Stimulated activated CD8-positive, alpha-beta memory T cell treated with anti-CD3 and anti-CD28 coated beads, Interleukin-2, amount 100 ng/mL, for 1 hour (primary cell): ENCODE measurements at places on chromosomes 2 and 18.

- DNase-seq, result no peak
Measured at GRCh38 chr18:36766836-36767235, 62.0 kb downstream of the TPGS2 start.

DNA sequence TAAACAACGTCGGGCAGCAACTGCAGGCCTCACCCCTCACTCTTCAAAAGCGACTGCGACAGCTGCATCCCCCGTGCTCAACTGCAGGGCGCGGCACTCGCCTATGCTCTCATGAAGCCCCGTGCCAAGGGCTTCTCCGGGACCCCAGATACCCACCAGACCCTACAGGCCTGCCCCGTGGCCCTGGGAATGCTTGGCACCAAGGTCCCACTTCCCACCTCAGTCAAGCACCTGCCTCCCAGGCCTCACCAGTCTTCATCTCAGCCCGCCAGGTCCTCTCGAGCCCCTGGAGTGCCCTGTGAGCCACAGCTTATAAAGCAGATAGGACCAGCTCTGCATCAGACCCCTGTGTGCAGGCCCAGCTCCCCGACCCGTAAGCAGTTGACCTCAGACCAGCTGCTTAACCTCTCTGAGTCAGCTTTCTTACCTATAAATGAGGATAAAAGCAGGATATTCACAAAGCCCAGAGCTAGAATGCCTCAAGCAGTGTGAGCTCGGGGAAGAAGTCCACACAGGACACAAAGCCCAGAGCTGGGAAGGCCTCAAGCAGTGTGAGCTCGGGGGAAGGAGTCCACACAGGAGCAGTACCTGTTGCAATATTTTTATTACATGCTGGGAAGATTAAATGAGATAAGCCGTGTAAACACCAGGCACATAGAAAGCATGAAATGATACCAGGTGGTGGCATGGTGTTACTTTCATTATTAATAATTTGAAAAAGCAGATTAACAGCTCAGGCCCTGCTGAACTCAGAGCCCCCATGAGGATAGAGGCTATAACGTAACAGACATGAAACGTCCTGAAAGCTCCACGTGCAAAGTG lies 96.9 kb downstream of the HDAC4 start:
- DNase-seq, result no peak

DNA sequence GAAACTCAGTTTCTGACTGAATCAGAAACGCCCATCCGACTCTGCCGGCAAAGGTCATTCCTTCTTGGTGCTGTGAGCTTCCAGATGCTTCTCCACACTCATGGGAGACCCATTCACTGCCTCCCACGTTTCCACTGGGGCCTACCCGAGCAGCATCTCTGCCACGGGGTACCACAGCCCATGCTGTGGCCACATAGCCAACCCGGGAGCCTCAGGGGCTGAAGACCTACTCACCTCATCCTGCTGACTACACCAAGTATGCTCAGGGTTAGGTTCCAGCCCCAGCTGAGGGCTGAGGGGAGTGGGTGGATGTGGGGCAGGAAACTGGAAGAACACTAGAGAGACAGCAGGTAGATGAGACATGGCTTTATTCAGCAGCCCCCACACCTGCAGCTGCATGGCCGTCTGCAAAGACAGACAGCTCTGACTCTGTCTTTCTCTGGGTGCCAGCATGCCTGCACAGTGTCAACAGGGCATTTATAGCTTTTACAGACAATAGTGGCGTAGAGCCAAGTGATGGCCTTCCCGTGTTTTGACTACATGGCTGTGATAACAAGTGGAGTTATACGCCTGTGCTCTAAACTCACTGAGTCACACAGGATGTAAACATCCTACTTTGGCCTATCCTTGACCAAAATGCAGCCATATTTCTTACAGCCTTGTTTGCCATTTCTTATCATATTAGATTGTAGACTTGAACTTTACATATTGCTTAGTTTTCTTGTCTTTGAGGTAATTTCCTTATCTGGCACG lies 16.5 kb upstream of the KLHL23 start:
- DNase-seq, result no peak

DNA sequence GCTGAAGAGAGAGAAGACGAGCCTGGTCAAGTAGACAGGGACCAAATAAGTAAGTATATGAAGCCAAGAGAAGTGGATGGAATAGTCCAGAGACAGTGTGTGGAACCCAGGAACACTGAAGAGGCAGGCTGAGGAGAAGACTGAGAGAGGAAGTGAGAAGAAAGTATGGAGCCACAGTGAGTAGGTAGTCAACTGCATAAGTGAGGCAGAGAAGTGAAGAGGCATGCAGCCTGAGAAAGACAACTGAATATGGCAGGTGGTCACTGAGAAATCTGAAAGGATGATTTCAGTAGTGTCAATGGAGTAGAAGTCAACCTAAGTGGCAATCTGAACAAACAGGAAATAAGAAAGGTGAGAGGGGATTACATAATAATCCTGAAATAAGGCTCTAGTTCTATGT lies 55.4 kb downstream of the CWC22 start:
- no peak for DNase-seq

DNA sequence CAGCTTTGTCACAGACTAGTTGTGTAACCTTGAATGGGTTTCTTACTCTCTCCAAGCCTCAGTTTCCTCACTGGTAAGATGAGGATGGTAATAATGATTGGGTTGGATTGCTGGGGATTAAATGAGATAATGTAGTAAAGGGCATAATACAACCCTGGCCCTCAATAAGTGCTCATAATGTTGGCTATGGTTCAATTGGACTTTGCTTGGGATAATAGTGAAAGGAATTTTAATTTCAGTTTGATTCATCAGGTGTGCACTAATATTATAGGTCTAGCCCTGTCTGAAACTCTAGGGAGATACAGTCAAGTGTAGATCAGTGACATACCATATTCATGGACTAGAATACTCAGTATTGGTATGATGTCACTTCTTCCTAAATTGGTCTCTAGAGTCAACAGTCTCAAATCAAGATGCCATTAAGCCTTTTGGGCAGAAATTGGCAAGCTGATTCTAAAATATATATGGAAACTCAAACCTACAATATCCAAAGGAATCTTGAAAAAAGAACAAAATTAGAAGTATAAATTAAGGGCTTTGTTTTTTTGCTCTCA lies 161.4 kb downstream of the SMAD7 start:
- DNase-seq, result no peak

DNA sequence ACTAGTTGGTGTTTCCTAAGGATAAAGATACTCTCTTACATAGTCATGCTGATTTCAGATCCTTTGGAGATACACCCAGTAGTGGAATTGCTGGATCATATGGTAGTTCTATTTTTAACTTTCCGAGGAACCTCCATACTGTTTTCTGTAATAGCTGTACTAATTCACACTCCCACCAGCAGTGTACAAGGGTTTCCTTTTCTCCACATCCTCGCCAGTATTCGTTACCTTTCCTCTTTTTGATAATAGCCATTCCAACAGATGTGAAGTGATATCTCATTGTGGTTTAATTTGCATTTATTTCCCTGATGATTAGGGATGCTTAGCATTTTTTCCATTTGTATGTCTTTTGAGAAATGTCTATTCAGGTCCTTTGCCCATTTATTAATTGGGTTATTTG lies 34.0 kb downstream of the ACTR2 start:
- DNase-seq, result no peak

GRCh38 chr2:216735086-216735485 lies 39.7 kb upstream of the IGFBP5 start:
- DNase-seq, result no peak

GRCh38 chr18:32472841-32473240 lies 2.2 kb upstream of the GAREM1 start:
- DNase-seq, result no peak

GRCh38 chr2:208370881-208371633 lies 35.5 kb upstream of the PTH2R start:
- no peak for DNase-seq

DNA sequence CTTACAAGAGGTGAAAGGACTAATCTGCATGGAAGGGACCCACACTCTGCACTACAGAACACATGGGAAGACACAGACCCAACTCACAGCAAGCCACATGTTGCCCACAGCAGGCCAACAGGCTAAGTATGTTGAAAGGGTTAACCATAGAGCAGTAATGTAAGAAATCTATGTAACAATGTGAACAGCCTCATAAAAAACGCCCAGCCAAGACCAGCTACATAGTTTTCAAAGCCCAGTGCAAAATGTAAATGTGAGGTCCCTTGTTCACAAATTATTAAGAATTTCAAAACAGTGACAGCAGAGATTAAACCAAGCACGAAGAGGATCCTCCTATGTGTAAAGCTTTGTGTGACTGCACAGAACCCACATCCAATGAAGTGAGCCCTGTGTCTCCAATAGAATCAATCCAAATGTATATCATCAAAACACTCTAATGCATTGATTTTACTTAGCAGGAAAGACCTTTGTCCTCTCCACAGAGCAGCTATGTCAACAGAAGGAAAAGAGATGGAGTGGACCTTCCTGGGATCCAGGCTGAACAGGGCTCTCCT lies 210.1 kb downstream of the AGPS start:
- DNase-seq, result no peak

DNA sequence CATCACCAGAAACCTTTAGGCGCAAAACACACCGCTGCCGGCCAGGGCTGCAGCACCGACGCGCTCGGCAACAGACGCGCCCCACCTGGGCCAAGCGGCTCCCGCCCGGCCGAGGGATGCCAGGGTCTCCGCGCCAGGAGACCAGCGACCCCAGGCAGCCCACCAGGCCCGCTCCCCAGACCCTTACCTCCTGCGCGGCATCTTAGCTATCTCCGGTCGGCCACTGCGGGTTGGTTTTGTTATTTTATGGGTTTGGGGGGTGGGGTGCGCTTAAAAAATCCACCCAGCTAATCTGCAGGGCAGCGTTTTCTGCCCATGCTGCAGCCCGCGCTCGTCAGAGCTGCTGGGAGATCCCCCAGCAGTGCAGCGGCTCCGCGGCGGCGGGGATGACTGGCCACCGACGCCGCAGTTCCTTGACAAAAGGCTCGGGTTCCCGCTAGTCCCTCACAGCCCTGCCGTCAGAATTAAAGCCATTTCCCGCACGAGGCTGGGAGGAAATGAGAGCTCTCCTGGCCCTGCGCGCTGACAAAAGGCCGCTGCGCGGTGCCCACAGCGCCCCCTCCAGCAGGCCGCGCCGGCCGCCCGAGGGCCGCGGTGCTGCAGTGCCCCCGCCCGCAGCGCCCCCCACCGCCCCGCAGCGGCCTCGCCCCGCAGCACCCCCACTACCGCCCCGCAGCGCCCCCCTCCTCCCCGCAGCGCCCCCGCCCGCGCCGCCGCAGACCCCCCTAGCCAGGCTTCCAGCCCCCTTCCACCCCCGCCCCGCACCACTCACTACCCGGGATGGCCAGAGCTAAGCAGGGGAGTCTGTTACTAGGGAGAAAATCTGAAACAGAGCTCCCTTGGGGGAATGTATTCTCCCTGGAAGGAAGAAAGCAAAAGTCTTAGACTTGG lies at the start of gene ADD2:
ADD2 (minus strand) TSS at position 502 of the 891 bp plus-strand sequence. CDS start 61,792 bp downstream, outside the sequence.
- DNase-seq, result no peak

DNA sequence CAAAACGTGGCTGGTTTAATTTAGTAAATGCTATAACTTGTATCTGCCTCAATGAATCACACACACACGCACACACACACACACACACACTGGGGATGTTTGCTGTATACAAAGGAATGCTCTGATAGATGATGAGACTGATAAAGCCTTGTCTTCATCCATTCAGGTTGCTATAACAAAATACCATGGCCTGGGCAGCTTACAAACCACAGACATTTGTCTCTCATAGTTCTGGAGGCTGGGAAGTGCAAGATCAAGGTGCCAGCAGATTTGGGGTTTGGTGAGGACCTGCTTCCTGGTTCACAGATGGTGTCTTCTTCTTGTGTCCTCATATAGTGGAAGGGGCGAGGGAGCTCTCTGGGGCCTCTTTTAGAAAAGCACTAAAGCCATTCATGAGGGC lies 149.5 kb upstream of the HDAC4 start:
- no peak for DNase-seq

DNA sequence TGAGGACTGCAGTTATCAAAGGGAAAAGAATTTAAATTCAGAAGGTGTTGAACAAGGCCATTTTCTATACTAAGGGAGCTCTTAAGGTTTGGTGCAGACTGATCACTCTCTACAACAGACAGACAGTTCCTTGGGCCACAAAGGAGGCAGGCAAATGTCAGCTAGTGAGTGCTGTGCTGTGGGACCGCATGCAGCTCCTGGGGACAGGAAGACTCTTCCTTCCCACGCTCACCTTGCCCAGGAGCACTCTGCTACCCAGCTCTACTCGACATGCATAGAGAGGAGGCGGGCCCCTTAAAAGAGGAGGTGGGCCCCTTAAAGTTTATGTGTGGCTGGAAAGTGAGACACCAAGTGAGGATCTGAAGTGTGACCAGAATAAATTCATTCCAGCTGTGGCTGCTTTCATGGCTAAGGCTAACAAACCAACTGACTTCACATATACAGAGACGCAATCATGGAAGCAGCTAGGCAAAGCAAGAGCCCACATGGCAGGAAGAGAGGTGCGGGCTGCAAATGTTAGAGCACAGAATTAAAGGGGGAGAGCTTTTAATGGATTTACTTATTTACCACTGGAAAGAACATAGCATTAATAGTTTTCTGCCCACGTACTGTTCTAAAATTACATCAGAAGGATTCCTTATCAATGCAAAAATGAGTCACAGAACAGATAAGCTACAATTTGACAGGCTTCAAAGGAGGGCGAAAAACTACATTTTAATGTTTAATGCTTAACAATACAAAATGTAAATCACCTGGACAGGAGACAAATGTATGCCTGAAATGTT lies 101.4 kb upstream of the RNU4ATAC start:
- DNase-seq, result no peak

DNA sequence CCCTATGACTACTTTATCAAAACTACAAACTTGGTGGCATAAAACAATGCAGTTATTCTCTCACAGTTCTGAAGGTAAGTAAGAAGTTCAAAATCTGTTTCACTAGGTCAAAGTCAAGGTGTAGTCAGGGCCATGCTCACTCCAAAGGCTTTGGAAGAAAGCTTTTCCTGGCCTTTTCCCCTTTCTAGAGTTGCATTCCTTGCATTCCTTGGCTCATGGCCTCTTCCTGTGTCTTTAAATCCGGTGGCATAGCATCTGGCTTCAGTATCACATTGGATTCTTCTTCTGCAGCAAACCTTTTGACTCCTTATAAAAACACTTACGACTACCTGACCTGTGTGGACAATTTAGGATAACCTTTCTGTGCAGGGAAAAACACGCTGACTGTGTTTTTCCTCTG lies 543.5 kb upstream of the HNMT start:
- DNase-seq, result no peak

- DNase-seq, result no peak
Measured at GRCh38 chr2:19801367-19802080, 100.3 kb downstream of the TTC32 start.

DNA sequence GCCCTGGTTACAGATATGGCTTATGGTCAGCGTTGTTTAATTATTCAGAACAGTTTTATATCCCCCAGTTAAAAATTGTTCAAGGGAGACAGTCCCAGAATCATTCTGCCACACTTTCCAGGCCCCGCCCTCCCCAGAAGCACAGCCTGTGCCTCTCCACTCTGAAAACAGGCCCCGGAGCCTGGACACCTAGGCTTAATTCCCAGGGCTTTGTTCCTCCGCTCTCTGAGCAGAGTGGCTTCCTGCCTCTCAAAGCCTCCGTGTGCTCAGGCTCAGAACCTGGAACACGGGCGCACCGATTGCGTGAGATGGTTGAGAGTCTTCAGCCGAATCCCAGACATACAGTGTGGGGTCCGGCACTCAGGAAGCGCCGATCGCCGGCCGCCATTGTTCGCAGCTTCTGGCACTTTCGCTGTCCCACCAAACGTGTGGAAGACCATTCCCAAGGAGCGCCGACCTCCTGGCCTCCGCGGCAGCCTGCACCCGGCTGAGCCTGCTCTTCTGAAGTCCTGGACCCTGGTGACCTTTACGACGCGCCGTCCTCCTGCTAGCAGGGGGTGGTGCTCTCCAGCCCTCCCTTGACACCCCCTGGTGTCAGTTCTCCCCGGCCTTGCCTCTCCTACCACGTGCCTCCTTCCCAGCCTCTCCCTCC lies 45.6 kb downstream of the TWIST2 start:
- no peak for DNase-seq

- DNase-seq, result no peak
Measured at GRCh38 chr2:48793671-48794070, 38.1 kb upstream of the LHCGR start.
